ENCODE measurements at places on chromosomes 6 and 20.

- no peak for DNase-seq
Measured at GRCh38 chr6:13233106-13233505, 95.2 kb downstream of the TBC1D7 start.

DNA sequence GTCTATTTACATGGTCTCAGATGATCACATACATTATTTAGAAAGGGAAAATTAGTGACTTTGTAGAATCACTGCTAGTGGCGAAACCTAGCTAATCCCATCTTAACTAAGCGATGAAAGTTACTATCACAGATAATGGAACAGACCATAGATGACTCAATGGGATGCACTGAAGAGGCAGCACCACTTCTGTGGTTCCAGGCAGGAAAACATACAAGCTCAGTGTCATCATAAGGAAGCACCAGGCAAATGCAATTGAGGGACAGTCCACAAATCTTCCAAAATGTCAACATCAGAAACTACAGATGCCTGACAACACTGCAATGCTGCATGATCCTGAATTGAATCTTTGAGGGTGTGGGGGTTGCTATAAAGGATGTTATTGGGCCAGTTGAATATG is 15.9 kb upstream of the SNAI1 start:
- no peak for DNase-seq

- DNase-seq, result no peak
Measured at GRCh38 chr6:150775415-150776203, 89.9 kb upstream of the MTHFD1L start.

DNA sequence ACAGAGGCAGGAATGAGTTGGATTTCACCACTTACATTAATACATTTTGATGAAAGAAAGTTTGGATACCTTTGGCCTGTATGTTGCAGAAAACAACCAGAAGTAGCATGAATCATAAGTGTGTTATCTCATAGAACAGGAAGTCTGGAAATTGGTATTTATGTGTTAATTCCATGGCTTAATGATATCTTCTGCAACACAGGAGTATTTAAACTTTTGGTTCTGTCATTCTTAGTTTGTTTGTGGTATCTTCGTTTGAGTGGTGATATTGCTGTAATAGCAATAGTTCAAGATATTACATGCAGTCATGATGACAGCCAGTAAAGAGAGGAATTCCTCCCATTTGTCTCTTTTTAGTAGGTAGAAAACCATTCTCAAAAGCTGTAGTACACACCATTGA is 177.3 kb downstream of the CDKAL1 start:
- no peak for DNase-seq

- no peak for DNase-seq
Measured at GRCh38 chr6:3805448-3806123, 43.6 kb upstream of the FAM50B start.

- no peak for DNase-seq
Measured at GRCh38 chr6:69349771-69350170, 447.0 kb downstream of the LMBRD1 start.

DNA sequence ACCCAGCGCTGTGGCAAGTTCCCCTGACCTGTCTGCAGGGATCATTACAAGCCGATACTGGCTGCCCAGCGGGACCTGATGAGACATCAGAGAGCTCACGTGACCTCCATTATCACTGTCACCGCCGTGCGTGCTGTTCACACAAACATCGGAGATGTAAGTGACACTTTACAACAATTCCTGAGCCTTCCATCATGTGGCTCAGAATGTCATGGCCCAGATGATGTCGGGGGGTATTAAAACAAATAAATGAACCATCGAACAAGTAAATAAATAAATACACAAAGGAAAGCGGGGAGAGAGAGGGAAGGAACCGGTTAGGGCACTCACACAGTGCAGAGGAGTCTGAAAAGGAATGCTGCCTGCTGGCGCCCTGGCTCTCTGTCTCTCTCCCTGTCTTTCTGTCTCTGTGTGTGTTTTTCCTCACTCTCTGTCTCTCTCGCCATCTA is 195.1 kb downstream of the BMP7 start:
- DNase-seq, result no peak

DNA sequence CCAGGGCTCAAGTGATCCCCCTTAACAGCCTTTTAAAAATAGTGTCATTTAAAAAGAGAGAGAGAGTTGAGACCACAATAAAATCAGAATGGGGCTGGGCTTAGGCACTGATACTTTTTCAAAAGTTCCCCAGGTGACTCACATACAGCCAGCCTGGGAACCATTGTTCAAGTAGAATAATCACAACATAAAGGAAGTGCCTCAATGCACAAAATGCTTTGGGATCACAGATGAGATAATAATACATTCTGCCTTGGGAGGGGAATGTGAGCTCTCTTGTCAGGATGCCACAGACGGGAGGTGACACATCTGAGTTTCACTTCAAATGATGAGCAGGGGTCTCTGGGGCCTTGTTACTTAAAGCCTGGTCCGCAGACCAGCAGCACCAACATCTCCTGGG is 34.0 kb upstream of the GABRR1 start:
- no peak for DNase-seq

DNA sequence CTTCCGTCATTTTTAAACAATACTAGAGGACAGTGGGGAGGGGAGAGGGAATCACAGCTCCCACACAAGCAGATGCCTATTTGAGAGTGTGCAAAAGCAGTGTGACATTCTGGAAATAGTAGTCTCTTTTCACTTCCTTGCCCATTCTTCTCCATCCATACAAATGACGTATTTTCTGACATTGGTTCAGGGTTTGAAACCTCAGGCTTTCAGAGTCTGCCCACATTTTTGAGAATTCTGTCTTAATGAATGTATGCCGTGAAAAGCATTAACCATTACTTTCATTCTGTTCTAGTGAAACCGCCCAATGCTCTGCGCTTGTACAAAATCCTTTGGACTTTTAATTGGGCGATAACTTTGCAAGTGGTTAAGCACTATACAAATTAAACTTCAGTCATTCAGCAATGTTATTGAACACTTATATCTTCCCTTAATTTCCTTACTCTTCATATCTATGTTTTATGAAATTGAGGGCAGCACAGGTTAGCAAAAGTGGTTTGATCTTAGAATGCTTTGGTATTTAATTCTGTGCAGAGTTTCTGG is 265.7 kb downstream of the SOX4 start:
- no peak for DNase-seq

DNA sequence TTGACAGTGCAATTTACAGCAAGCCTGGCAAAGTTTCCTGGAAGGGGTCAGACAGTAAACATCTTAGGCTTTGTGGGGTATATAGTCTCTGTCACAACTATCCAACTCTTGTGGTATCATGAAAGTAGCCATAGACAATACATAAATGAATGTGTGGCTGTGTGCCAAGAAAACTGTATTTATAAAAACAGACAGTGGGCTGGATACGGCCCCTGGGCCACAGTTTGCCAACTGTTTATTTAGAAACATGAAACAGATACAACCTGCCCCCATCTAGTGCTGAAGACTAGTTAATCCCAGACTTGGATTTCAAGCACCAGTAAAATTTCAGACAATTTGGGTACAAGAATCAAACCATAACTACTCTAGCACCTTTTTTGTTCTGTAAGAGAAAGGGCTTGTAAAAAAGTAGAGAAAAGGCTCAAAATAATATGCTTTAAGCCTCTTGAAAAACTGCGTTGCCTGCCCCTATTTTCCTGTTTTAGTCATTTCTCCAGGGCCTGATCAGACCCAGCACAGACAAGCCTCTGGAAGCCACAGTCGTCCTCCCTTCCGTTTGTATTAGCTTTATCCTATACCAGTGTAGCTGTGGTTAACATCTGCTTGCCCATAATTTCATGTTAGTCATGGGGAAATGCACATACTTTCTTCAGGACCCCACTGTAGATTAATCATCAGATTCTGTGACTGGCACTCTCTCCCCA is 30.8 kb downstream of the JAG1 start:
- DNase-seq, result no peak

DNA sequence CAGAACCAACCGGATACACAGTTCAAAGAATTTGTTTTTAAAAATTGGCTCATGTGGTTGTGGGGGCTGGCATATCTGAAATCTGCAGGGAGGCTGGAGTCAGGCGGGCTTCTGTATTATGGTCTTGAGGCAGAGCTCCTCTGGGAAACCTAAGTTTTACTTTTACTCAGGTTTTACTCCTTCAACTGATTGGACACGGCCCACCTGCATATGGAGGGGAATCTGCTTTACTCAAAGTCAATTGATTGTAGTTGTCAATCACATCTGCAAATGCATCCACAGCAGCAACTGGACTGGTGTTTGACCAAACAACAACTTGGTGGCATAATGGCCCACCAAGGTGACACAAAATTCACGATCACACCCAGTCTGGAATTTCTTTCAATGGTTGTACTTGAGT is 103.4 kb downstream of the ERMARD start:
- DNase-seq, result no peak

DNA sequence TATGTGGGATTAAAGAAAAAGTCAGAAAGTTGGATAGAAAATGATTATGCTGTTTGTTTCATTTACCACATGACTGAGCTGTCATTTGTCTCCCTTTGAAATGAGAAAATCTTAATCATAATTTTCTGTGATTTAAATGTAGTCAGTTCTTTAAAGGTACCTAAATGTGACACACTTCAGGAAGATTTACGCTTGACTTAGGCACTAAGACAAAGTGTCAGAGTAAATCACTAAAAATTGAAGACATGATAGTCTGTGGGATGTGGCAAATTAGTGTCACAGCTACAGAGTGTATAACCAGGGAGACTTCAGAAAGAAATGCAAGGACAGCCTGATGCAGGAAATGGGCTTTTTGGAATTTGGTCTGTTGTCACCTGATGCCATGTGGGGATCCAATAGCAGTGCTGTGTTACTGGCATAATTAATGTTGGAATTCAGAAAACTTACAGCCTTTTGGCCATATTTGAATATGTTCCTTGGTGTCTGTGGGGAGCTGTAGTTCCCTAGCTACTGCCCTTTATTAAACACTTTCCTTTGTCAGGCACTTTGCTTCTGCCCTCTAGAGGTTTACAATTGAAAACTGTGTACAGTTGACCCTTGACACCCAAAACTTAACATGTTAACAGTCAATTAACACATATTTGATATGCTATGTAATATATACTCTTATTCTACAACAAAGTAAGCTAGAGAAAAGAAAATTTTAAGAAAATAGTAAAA is 493.8 kb downstream of the UTRN start:
- no peak for DNase-seq

Measured in central memory CD4-positive, alpha-beta T cell (primary cell).